ENCODE measurements at places on chromosomes 11 and 22.

- DNase-seq, result no peak
These were observed 49.2 kb downstream of the DBX1 start for GRCh38 chr11:20110908-20111669.

DNA sequence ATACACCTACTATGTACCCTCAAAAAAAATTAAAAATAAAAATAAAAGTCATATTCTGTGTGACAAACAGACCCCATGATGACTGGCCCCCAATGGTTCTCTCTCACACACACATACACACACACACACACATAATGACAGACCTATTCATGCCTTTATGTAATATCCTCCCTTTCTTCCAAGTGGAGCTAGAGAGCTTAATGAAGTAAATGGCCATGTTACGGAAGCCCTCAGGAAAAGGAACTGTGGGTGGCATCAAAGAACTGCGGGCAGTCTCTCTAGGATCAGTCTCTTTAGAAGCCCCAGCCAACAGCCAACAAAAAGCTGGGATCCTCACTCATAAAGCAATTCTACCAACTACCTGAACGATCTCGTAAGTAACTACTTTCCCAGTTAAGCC, 125.5 kb downstream of the SIK3 start:
- no peak for DNase-seq

- no peak for DNase-seq
These were observed 6.8 kb downstream of the OMP start for GRCh38 chr11:77109236-77110019.

DNA sequence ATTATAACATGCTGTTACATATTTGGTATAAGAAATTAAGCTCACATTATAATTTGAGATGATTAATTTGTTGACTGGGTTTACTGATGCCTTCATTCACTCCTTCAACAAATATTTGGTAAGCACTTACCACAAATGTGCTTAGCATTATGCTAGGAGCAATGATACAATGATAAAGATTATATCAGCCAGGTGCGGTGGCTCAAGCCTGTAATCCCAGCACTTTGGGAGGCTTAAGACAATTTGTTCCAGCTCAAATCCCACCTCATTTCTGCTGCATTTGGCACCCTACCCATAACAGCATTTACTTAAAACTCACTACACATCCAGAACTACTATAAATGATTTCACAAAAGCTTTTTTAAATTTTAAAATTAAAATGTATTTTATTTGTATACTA, 1263.6 kb upstream of the RAG2 start:
- DNase-seq, result no peak

All from CD8-positive, alpha-beta memory T cell (primary cell).